Effector memory CD4-positive, alpha-beta T cell (primary cell): ENCODE measurements at places on chromosomes 7 and 10.

DNA sequence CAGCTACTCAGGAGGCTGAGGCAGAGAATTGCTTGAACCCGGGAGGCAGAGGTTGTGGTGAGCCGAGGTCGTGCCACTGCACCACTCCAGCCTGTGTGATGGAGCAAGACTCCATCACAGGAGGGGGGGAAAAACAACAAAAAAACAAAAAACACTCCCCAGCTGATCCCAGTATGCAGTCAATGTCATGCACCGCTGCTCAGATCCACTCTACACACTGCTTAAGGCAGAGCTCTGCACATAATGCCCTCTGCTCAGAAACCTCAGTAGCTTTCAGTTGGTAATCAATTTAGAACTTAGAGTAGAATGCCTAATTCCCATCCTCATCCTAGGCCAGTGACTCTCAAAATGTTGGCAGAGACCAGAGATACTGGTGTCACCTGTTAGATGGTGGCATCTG lies 43.9 kb downstream of the PDSS1 start:
- peaks cover 6% of the 10 kb centered on the region for H3K36me3 ChIP-seq
- peaks cover 3% of the 10 kb centered on the region for H3K4me1 ChIP-seq
- H3K27me3 ChIP-seq = no peaks in the 10 kb centered on the region
- no peak for DNase-seq
- no peak overlapping the region for H3K4me3 ChIP-seq

DNA sequence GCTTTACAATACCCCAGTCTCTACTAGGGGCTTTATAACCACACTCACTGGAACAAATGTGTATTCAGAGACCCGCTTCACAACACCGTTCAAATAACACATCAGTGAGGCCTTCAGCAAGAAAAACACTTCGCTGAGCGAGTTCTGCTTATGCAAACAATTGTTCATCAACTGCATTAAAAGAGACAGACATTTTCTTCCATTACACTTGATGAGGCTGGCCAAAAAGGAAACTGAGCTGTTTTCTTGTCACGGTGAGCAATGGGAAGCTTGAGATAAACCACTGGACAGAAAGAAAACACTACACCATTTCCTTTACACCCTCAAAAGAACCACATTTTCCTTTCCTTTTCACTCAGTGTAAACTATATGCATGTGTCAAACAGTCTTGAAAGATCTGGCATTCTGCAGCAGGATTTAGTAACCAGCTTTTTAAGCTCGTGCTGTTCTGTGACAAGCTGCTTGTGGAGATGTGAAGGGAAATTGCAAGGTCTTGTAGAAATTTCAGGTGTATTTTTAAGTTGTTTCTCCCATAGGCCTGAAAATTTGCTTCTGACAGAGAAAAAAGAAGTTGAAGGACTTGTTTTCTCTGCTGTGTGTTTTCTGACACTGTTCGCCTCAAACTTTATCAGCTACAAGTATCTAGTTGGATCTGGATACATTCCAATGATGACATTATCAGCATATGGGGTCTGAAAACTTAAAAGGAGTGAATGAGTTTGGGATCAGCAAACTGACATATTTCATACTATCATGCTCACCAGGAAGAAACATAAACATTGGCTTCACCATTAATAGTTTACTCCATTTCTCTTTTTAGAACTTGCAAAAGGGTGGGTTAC lies 693.1 kb downstream of the PARD3 start:
- no peaks in the 10 kb centered on the region for H3K27me3 ChIP-seq
- no peak overlapping the region for H3K27ac ChIP-seq
- no peaks in the 10 kb centered on the region for H3K4me1 ChIP-seq
- no peaks in the 10 kb centered on the region for H3K36me3 ChIP-seq

- H3K27ac ChIP-seq = no peak overlapping the region
- H3K4me3 ChIP-seq = no peak overlapping the region
- H3K4me1 ChIP-seq = no peaks in the 10 kb centered on the region
- no peaks in the 10 kb centered on the region for H3K36me3 ChIP-seq
- no peak for DNase-seq
Observed at GRCh38 chr10:44567471-44567870, 182.6 kb upstream of the CXCL12 start.

- peak overlapping the region; percentile 10 for H3K27ac ChIP-seq
- no peak overlapping the region for H3K4me3 ChIP-seq
- peaks cover 14% of the 10 kb centered on the region for H3K4me1 ChIP-seq
- DNase-seq = no peak
Observed at GRCh38 chr10:89419548-89419947, 5.2 kb downstream of the IFIT5 start.

DNA sequence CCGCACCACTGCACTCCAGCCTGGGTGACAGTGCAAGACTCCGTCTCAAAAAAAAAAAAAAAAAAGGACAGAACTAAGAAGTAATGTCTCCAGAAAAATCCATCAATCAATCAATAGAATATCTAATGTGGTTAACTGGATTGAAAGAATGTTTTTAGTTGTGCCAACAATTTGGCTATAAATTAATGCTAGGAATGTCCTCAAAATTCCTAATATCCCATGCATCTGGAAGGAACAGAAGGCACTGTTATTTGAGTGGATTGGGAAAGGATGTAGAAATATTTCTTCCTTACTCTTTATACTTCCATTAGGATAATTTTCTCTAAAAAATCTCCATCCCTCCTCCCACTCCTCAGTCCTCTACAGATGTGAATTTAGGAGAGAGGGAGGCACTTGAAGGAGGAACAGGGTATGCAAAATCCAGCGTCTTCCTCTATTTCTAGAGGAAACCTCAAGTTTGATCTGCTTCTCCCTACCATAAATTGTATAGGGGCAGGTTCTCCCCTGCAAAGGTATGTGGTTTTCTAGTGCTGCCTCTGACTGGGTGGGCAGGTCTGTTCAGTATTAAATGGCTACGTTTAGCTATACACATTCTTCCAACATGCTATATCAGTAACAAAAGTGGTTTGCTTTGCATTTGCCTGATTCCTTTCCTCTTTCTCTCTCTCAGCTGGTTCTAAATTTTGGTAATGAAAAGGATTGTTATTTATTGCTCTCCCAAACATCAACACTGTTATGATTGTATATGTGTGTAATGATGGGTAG lies 54.1 kb downstream of the RNLS start:
- H3K4me3 ChIP-seq = no peak overlapping the region
- no peaks in the 10 kb centered on the region for H3K4me1 ChIP-seq
- H3K27me3 ChIP-seq = no peaks in the 10 kb centered on the region
- DNase-seq = no peak

DNA sequence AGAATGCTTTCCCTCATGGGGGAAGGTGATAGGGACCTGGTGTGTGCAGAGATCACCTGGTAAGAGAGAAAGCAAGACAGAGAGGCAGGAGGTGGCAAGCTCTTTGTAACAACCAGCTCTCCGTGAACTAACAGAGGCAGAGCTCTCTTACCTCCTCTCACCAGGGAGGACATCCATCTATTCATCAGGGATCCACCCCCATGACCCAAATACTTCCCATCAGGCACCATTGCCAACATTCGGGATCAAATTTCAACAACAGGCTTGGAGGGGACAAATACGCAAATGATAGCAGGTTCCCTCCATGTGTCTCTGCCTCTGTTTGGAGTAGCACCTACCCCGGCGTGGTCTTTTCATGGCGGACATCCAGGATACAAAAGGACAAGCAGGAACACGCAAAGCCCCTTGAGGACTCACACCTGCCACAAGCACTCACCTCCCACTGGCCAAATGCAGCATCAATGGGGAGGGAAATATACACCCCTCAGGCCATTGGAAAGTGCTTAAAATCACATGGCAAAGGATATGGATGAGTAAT lies 431.2 kb upstream of the AUTS2 start:
- no peak overlapping the region for H3K4me3 ChIP-seq
- H3K36me3 ChIP-seq = no peaks in the 10 kb centered on the region
- no peaks in the 10 kb centered on the region for H3K4me1 ChIP-seq

GRCh38 chr7:100378114-100378755 lies 4.9 kb downstream of the PILRA start:
- no peaks in the 10 kb centered on the region for H3K27me3 ChIP-seq
- H3K4me3 ChIP-seq = no peak overlapping the region
- no peak for DNase-seq
- no peaks in the 10 kb centered on the region for H3K4me1 ChIP-seq

GRCh38 chr7:88919478-88920131 lies 124.1 kb upstream of the TEX47 start:
- H3K27ac ChIP-seq = no peak overlapping the region
- DNase-seq = no peak
- no peaks in the 10 kb centered on the region for H3K36me3 ChIP-seq
- H3K4me1 ChIP-seq = no peaks in the 10 kb centered on the region
- no peak overlapping the region for H3K4me3 ChIP-seq
